ENCODE measurements at places on chromosomes 7 and 10.
A peak's percentile ranks its signal among the peaks of the same experiment; 100 is the strongest.

- no peak for DNase-seq
These were observed at the start of gene CLDN3 for GRCh38 chr7:73770002-73770859. Gene CLDN3 (minus strand): TSS chr7:73770270. CDS start chr7:73770049, 221 bp downstream.

DNA sequence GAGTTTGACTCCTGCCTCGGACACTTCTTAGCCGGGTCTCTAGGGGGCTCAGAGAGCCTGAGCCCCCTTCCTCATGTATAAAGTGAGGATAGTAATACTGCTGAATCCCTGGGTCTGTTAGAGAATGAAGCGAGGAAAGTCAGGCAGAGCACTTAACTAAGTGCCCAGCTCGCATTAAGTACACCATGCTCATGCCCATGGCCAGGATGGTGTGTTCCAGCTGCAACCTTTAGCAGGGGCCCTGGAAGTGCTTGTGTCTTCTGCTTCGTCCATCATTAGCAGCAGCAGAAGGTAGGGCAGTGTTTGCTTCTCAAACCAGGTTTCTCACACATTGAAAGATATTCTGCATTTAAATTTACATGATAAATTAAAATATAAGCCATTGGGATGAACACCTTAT is 27.3 kb upstream of the WDFY4 start:
- no peak for DNase-seq

- no peak for DNase-seq
These were observed 71.4 kb downstream of the TCF7L2 start for GRCh38 chr10:113021268-113022040.

DNA sequence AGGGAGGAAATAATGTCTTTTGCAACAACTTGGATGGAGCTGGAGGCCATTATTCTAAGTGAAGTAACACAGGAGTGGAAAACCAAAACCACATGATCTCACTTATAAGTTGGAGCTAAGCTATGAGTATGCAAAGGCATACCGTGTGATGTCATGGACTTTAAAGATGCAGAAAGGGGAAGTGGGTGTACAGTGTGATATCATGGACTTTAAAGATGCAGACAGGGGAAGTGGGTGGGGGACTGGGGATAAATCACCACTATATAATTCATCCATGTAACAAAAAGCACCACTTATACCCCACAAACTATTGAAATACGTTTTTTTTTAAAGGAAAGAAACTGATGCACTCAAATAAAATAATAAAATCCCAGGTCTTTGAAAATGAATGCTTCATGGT is 29.5 kb downstream of the LYZL2 start:
- no peak for DNase-seq

DNA sequence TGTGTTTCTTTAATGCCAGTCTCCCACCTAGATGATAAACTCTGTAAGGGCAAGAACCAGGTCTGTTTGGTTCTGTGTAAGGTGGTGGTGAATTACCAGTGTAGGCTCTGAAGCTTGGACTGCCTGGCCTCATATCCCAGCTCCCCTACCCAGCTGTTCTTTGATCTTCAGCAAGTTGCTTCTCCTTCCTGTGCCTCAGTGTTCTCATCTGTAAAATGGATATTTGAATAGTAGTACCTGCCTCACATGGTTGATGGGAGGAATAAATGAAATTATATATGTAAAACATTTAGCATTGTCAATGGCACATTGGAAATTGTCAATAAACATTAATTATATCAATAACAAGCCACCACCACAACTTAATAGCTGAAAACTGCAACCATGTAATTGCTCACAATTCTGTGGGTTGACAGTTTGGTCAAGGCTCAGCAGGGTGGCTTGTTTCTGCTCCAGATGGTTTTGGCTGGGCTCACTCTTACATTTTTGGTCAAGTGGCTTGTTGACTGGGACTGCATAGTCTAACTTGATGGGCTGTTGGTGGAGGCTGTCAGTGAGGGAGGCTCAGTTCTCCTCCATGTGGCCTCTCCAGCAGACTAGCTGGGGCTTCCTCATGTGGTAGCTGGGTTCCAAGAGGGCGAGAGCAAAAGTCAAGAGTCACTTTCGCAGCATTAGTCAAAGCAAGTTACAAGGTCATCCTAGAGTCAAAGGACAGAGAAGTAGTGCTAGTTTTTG is 84.5 kb upstream of the DUSP5 start:
- DNase-seq: no peak

- no peak for DNase-seq
These were observed 92.4 kb downstream of the WNT2 start for GRCh38 chr7:117230276-117231046.

DNA sequence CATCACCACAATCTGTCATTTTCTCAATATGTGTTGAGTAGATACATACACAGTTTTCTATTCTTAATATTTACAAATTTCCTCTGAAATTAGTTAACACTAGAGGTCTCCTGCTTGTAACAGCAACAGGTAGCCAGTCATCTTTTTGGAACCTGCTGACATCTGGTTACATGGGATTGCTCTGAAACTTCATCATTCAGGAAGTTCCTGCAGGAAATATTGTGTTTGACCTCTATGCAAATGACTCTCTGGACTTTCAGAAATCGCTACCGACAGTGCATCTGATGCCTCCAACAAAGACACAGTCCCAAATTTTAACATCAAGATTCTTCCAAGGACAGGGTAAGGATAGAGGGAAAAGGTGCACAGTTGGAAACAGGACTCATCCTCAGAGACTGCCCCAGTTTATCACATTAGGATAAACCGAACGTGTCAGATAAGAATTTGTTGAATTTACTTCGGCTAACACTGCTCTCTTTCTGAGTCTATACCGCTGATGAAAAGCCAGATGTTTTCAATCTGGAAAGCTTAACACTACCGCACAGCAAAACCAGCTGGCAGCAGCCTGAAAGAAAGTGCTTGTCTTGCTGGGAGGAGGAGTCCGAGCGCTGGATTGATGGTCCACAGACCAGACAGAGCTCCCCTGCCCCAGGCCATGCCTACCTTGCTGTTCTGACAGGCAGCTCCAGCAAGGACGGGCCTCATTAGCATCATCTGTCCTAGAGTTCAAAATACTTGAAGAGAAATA is 633.4 kb downstream of the PARD3 start:
- DNase-seq: no peak

DNA sequence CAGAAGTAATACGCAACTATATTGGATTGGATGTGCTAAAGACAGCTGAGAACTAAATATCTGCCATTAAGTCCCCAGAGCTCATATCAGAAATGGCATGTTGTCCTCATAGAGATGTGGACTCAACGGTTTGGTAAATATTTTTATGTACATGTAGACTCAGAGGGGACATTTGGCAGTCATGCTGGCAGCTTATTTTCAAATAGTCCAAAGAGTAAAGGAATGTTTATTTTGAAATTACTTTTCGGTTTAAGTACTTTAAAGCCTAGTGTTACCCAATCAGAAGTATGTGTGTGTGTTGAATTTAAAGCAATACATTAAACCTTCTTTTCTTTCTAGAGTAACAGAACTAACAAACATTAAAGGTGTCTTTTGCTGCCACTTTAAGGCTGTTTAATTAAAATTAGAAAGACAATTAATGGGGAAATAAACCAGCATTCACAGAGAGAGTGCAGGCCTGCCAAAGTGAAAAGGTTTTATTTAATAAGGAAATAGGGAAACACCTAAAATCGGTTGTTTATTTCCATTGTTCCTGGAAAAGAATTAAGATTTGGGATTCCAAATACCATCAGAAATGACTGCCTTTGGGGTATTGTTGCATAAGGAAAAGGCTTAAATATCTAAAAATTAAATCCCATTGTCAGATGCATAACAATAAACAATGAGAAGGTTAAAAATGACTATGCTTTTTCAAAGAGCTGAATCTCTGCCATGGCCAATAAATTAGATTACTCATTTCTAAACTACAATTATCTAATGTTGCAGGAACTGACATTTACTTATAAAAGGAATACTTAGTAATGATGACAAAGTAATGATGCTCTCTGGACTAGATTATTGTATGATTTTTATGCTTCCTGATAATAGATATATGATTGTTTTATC is 113.4 kb upstream of the AHR start:
- no peak for DNase-seq

GRCh38 chr10:14953424-14954000 is 384 bp downstream of the DCLRE1C start:
- DNase-seq: peak; percentile 44

DNA sequence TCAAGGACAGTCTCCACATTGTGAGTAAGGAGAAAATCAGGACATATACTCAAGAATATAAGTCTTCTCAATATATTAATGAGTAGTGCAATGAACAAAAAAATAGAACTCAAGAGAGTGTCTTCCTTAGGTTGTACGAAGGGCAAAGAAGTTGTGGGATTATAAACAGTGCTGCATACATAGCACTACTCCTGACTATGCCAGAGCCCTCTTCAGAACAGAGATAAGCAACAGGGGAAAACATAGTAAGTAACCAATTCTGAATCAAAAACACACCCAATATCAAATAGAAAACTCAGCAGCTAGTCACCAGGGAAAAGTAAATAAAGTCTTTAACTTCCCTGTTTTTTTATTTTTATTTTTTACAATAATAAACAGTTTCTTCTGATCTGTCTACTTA is 10.6 kb downstream of the ARHGAP21 start:
- no peak for DNase-seq

DNA sequence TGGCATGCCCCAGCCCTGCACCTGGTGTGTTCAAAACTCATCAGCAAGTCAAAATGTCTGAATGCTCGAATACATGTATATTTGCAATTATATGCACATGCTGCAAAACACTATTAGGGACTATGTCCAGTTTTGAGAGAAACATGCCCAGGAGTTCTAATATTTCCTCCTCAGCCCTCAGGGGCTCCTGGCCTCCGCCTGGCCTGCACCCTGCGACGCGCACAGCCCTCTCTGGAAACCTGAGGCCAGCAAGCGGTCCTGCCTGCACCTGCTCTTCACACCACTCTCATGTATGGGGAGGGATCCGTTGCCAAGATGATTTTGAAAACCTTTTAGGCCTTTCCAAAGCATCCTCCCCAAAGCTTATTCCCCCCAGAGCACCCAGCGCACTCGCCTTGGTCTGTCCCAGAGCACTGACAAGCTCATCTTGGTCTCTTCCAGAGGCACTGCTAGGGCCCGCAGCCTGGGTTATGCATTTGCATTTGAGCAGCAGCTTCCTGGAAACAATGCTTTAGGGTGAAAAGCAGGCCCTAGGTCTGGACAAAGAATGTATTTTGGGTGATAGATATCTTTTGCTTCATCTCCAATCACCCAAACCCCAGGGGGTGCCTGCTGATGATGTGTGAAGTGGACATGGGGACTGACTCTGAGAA is 22.6 kb upstream of the CNPY1 start:
- DNase-seq: no peak

DNA sequence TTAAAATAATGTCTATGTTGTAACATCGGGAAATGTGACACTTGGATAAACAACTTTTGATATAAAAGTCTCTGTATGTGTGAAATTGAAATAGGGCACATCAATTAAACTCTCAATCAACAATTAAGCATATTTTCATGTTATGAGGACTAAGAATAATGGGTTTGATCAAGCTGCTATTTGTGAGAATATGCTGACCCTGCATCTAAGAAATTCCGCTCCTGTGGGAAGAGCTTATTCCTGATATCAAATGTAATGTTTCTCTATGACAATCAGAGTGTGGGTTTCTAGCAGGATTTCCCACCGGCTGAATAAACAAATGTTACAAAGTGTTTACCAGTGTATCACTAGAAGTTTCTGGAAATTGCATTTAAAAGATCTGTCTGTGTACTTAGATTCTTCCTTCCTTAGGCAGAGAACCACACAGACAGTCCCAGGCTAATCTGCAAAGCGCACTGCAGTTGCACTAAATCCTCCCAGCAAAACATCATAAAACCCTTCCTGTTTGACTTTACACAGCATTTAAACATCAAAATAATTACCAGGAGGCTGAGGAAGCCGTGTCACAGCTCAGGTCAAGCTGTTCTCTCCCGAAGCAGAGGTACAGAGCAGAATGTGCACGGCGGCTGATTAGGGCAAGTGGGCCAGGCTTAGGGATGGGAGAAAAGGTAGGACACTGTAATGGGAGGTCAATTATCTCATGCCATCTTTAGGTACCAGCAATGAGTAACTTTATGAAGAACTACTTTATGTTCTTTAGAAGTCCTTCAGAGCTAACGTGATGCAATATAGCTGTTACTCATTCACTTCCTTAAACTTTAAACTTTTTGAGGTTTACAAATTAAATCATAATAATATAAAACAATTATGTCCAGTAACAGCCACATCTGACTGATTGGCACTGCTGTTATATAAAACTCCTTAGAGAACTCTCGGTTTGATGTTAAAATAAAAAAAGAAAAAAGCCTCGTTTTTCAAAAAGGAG is 109.1 kb upstream of the CTTNBP2 start:
- DNase-seq: no peak

GRCh38 chr7:122965306-122965705 is 30.2 kb downstream of the TAS2R16 start:
- DNase-seq: no peak

DNA sequence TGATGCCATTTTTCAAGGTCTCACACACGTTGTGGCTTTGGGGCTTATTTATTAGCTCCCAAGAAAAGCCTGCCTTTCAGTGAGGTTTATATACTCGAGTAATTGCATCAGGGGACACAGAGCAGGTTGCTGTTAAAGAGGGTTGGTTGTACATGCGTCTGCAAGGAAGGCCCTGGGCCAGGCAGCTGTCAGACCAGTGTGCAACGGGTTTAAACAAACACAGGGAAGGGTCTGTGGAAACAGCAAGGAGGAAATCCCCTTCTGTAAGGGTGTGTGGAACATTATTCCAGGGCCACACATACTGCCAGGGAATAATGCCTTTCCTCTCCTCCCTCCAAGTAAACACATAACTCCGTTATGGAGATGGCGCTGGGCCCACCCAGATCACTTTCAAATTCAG is 1.7 kb upstream of the CHST15 start:
- DNase-seq: no peak

- no peak for DNase-seq
These were observed 12.1 kb upstream of the KPNA7 start for GRCh38 chr7:99219985-99220384.

DNA sequence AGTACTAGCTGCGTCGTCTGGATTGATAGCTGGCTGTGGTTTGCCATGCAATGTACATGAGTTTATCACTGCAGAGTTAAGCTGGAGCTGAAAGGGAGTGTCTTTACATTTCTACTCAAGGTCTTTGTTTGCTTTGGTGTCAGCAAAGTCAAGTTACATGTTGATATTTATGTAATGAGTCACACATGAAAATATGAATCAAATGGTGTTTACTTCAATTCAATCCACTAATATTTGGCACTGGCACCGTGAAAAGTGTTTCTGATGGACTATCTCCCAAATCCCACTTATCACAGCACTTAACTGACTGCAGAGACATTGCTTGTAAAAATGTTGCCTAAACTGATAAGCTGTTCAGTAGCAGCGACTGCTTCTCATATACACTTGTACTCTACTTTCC is 395.9 kb downstream of the TFEC start:
- no peak for DNase-seq

- DNase-seq: no peak
These were observed 11.6 kb upstream of the SVIL start for GRCh38 chr10:29646238-29646902.

GRCh38 chr10:120539076-120539475 is 82.0 kb downstream of the PLPP4 start:
- no peak for DNase-seq

GRCh38 chr10:4902571-4903011 is 60.6 kb upstream of the AKR1C1 start:
- DNase-seq: no peak

Measured in activated CD8-positive, alpha-beta T cell treated with anti-CD3 and anti-CD28 coated beads, Interleukin-2, amount 10 ng/mL, durations not matched to agents 7 days and 5 days (primary cell).